ENCODE measurements at places on chromosomes 1 and 21.

DNA sequence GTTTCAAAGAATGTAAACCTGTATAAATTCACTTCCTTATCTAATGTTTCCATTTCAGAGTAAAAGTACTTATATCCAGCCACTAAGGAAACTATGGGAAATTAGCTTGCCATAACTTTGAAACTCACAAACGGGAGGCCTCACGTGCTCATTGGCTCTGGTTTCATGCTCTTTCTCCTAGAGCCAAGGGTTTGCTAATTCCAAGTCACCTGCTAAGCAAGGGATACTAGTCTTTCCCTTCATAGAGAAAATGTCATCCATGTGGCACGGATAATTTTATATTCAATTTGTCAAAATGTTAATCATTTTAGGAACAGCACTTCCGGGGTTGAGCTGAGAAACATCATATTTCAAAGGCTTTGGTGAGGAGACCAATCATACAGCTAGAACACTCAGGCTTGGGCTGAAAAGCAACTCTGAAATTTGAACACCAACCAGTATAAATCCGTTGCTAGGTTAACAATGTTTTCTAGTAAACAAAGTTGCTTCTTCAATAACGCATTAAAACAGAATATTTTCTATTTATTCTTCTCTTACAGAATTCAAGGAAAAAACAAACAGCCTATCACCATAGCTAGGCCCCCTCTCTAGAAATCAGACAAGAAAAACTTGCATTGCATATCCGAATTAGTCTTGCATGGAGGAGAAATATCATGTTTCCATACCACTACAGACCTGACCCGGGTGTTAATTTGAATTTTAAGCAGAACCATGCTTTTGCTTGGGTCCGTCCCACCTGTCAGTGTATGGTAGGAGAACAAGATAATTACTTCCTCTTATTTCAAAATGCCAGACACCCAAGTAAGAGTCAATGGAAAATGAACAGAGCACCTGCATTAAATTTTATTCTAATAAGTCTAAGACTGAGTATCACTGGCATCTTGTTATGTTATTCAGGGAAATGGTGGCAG, 196.1 kb upstream of the ESRRG start:
- no peak for DNase-seq

GRCh38 chr1:166905900-166906299, 29.8 kb upstream of the TADA1 start:
- DNase-seq = no peak

GRCh38 chr1:220915954-220916353, 36.7 kb downstream of the HLX start:
- DNase-seq = no peak

- peak; percentile 52 for DNase-seq
Observed at GRCh38 chr1:161013488-161014230, 7.3 kb downstream of the F11R start.

GRCh38 chr1:170284016-170284415, 138.3 kb downstream of the NTMT2 start:
- no peak for DNase-seq

- DNase-seq = no peak
Observed at GRCh38 chr1:89630048-89630447, 2.9 kb upstream of the LRRC8C start.

DNA sequence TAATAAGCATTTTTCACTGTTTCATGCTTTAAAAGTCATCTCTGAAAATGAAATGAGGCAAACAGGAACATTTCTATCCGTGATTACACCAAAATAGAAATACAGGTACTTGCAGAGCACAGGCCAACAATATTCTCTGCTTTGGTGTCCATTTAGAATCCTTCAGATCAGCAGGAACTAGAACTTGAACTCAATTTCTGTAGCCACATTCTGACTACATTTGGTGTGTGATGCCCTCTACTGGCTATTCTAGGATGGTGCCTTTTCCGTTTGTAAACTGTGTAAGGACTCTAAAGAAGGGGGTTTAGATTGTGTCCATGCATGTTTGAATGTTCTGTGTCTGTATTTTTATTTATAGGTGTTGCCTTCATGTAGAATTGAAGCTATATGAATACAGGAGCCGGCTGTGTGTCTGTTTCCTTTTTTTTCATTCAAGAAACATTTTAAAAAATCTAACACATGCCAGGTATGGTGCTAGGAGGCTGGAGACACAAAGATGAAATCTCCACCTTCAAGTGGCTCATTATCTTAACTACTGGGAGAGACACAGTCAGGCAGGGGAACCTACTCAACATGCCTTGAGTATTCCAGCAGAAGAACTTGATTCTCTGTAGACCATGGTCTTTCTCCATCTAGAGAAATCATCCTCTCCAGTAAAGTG, 7.6 kb upstream of the ZNF326 start:
- peak; percentile 51 for DNase-seq

GRCh38 chr1:187665483-187665882, 836.7 kb downstream of the PLA2G4A start:
- DNase-seq = no peak

GRCh38 chr1:8373581-8374241, 55.8 kb downstream of the SLC45A1 start:
- DNase-seq = no peak

GRCh38 chr1:175922254-175922881, 179.0 kb upstream of the TNR start:
- DNase-seq = no peak

- no peak for DNase-seq
Observed at GRCh38 chr1:67216401-67216800, 50.1 kb downstream of the IL23R start.

DNA sequence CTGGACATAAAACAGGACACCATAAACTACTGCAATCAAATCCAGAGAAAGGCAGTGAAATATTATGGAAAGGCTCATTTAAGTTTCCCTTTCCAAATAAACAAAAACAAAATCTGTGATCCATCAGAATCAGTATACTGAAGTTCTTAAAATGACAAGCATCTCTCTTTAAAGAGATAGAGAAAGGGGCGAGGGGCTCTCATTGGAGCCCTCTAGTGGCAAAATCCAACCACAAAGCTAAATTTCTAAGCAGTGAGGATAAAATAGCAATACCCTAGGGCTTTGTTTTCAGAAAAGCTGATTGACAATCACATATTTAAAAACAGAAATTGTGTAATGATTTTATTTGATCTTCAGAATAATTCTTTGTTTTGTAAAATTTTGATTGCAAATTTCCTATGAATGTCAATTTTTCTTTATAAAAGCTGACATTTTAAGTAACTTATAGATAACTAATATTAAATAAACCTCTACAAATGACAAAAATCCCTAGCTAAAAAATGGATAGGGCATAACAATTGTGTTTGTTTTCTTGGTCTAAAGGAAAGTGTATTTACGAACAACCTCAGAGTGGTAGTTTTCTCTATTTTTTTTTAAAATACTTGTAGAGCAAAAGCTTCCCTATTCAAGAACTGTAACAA, 138.2 kb downstream of the COL24A1 start:
- DNase-seq = no peak

GRCh38 chr1:14724678-14725077, 126.2 kb downstream of the KAZN start:
- DNase-seq = no peak

GRCh38 chr1:246029616-246030015, 477.5 kb downstream of the SMYD3 start:
- no peak for DNase-seq

- no peak for DNase-seq
Observed at GRCh38 chr1:27136236-27136551, 18.7 kb downstream of the SLC9A1 start.

GRCh38 chr1:66770694-66771093, 18.4 kb downstream of the DYNLT5 start:
- no peak for DNase-seq

DNA sequence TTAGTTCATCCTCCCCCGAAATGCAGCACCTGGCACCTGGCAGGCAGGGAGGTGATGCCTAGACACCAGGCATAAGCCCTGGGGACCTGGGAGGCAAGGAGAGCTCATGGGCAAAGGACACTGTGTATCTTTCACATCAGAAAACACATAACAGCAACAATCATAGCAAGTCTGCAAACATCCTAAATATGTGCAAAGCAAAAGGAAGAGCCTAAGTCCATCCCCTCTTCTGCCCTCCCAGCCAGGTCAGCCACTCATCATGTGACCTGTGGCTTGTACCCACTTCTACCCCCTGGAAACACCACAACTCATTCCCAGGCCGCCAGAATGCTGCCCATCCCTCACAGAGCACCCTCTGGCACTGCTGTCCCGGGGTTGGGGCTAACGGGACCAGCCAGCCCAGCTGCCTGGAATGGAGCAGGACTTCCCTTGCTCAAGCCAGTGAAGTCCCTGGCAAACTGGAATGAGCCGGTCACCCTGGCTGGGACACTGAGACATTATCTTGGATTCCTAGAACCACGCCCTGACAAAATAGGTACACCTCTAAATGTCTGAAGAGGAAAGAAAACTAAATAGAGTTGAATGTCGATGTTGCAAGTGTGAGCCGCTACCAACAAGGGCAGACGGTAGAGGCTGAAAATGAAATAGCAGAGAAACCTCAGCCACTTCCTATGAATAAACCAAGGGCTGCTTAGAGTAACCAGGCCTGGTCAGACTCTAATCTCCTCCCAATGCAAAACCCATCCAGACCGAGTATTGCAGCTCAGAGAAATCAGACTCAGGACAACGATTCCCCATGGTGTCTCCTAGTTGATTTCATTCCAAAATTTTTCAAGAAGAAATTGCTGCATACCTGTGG, 29.4 kb downstream of the TMPRSS2 start:
- no peak for DNase-seq

- DNase-seq = no peak
Observed at GRCh38 chr1:85465786-85466134, 801 bp upstream of the DDAH1 start.

DNA sequence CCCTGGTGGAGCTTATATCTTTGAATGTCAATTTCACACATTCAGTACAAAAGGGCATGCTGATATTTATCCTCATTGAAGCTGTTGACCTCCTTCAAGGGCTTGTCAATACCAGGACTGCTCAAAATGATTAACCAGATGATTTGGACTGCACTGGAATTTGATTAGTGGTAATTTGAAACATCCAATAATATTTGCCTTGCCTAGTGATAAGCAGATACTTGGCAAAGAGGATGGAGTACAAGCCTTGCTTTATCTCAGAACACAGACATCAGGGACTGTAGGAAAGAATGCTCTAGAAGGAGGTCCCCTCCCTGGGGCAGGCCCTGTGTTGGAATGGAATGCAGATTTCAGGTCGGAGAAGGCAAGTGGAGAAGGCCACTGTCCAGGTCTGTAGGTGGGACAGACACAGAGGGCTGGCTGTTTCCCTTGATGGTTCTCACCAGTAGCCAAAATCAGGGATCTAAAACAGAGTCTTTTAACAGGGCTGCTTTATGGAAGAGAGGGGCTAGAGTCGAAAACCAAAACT, 64.8 kb upstream of the ZNF648 start:
- DNase-seq = no peak

GRCh38 chr1:59018446-59018845, 234.6 kb upstream of the JUN start:
- no peak for DNase-seq

DNA sequence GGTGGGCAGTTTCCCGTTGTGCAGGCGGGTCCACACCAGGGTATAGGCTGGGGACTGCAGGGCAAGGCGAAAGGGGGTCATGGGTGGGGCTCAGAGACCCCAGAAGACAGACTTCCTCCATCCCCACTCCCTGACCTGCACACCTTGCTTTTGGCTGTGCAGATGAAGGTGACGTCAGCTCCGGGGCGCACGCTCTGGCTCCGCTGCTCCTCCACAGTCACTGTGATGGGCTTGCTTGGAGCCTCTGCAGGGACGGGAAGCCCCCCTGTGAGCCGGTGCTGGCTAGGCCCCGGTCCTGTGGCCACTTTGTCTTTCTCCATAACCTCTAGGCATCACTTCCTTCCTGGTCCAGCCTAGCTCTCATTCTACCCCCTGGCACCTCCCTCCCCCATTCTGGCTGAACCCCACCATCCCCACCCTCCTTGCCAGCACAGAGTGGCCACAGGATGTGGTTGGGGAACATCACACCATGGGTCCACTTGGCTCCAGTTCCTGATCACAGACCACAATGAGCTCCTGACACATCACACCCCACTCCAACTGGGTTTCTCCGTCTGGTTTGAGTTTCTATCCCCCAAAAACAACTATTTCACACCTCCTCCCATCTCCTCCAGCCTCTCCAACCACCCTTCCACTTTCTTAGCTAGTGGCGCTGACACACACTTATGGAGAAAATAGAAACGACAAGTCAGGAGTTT, 45.2 kb downstream of the LDLRAD2 start:
- DNase-seq = no peak

GRCh38 chr1:223754681-223755431, 42.5 kb downstream of the CAPN2 start:
- no peak for DNase-seq

GRCh38 chr1:116724765-116725375, 29.4 kb upstream of the CD2 start:
- peak; percentile 76 for DNase-seq

GRCh38 chr1:116737020-116737854, 17.0 kb upstream of the CD2 start:
- peak; percentile 77 for DNase-seq

GRCh38 chr1:58722414-58722813, 22.6 kb upstream of the MYSM1 start:
- DNase-seq = no peak

GRCh38 chr1:239458144-239458500, 71.8 kb downstream of the CHRM3 start:
- no peak for DNase-seq

DNA sequence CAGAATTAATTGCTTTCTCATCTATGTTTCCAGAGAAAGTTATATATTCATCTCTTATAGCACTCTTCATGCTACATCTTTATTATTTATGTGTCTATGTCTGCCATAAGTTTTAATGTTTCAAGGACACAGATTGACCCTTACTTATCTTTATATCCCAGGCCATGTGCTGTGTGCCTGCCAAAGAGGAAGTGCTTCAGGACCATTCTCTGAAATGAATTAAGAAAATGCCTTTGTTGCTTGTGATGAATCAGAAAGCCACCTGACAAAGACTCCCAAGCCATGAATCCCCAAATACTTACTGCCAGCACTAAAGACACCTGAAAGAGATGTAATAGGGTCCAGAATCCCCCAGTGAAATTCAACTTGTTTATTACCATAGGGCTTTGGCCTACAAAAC, 342.1 kb upstream of the C1orf87 start:
- no peak for DNase-seq

GRCh38 chr1:119962296-119962968, 66.1 kb upstream of the ADAM30 start:
- no peak for DNase-seq

DNA sequence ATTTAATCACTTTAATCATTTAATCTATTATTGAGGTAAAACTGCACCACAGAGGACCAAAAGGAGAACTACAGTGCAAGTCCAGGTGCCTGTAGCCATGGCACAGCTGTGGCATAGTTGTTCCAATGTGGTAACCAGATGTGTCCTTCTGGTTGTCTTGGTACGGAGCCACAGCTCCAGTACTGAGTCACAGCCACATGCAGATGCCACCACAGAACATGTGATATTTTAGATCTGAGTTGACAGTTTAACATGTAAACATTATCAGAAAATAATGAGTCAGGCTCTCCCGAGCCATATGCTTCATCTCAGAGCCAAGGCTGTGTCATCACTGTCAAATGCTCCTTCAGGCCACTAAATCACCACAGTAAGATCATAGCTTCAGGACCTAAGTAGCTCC, 56.4 kb upstream of the RGS7 start:
- DNase-seq = no peak

- DNase-seq = no peak
Observed at GRCh38 chr1:212042436-212042835, 6.9 kb downstream of the DTL start.

GRCh38 chr1:66273656-66274055, 260.3 kb upstream of the SGIP1 start:
- DNase-seq = no peak

GRCh38 chr1:56991576-56991975, 25.8 kb upstream of the C8B start:
- DNase-seq = no peak

- DNase-seq = no peak
Observed at GRCh38 chr1:233025157-233025556, 74.7 kb downstream of the NTPCR start.
